Hematopoietic multipotent progenitor cell treated with erythropoietin and hydrocortisone succinate and interleukin-3 and kit ligand, for 8 days (in vitro differentiated cells): ENCODE measurements at places on chromosomes 1 and 21.

GRCh38 chr21:36923270-36923669 lies 43.2 kb downstream of the HLCS start:
- DNase-seq, result no peak

- peak; percentile 91 for DNase-seq
These were observed at the start of gene HECTD3 for GRCh38 chr1:45010855-45011811. HECTD3 (minus strand) TSS chr1:45011324; CDS start chr1:45011257, 67 bp downstream.

DNA sequence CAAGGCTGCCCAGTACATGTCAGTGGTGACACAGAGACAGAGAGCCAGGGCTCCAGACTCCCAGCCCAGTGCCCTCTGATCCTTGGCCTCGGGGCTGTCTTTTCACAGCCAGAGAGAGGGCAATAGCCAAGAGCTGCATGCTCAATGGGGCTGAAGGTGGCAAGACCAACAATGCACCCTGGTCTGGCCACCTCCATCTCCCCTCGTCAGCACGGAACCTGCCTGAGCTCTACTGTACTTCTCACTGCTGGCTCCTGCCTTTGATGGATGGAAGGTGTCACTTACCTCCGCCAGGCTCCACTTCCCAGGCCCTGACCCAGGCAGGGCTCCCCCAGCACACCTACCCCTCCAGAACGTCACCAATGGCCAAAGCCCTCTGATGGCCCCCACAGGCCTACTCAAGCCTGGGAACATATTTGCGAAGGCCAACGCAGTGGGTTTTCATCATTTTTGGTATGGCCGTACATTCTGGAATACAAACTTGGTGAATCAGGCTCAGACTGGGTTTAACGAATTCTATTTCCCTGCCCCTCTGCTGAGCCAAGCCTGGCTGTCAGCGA lies 88.1 kb downstream of the DMRTB1 start:
- DNase-seq, result no peak

DNA sequence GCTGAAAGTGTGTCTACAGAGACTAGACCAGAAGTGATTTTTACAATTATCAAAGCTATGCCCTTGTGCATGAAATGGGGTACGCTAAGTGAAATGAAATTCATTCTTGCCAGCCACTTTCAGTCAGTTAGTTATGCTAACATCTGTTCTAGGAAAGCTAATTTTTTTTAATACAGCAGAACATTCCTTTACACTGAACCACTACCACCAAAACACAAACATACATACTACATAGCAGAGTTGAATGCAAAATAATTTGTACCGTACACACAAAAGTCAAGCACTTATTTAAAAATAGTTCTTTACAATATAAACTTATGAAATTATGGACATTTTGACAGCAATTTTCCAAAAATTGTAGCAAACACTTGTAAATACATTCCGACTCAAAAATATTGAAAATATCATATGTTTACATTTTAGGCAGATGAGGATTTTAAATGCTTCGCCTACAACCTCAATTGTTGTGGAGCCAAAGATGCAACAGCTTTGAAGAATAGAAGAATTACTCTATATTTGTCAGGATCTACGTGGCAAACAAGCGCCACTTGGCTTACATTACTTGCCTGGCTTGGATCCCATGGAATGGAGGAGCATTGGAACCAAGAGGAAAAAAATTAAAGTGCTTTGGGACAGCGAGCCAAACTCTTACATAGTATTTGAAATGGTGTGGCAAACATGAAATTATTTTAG lies 30.6 kb downstream of the WLS start:
- DNase-seq, result no peak

GRCh38 chr1:6927626-6928025 lies 142.4 kb downstream of the CAMTA1 start:
- no peak for DNase-seq

GRCh38 chr1:2544093-2544874 lies 11.9 kb upstream of the TNFRSF14 start:
- peak; percentile 80 for DNase-seq

GRCh38 chr1:162873671-162874666 lies 13.0 kb upstream of the CCDC190 start:
- DNase-seq, result no peak

- peak; percentile 78 for DNase-seq
These were observed 180.5 kb downstream of the DYRK1A start for GRCh38 chr21:37546949-37547614.

GRCh38 chr1:91765880-91766443 lies 120.0 kb downstream of the TGFBR3 start:
- peak; percentile 4 for DNase-seq

DNA sequence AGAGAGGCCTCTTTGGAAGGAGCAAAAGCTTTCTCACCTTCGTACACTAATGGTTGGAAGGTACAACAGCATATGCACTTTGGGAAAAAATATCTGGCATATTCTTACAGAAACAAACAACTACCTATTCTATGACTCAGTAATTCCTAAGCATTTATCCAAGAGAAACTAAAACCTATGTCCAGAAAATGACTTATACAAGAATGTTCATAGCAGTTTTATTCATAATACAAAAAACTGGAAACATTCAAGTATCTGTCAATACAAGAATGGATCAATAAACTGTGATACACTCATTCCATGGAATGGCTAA lies 8.2 kb downstream of the NBPF1 start:
- DNase-seq, result no peak

DNA sequence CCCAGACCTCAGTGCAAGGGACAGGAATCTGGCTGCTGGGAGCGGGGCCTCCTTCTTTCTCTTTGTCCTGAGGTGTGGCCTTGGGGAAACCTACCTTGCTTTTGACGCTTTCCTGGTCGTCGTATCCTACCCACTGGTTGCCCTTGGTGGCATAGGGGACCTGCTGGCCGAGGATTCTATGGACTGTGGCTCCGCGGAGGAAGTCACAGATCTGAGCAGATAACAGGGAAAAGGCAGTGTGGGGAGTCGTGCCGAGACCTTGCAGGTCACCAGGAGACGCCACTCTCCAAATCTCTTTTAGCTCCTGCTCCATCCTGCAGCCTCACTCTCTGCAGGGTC lies 4.0 kb upstream of the MYBPH start:
- no peak for DNase-seq

DNA sequence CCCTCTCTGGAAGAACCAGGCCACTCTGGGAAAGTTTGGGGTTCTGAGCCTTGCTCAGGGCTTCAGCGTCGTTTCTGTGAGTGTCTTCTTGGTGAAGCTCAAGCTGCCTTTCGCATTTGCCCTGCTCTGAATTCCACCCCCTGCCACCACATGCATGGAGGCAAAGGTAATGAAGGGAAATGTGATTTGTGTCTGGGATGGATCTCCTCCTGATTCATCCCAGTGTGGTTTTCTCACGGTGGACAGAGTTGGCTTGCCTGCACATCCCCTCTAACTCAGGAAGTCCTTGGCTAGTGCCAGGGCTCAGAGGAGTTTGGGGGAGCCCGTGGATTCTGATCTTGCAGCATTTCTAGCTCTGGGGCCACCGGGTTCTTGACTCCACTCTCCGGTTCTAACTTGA lies 173.6 kb upstream of the RAB4A start:
- DNase-seq, result no peak

- DNase-seq, result no peak
These were observed 601.6 kb upstream of the USP24 start for GRCh38 chr1:55816456-55817426.

DNA sequence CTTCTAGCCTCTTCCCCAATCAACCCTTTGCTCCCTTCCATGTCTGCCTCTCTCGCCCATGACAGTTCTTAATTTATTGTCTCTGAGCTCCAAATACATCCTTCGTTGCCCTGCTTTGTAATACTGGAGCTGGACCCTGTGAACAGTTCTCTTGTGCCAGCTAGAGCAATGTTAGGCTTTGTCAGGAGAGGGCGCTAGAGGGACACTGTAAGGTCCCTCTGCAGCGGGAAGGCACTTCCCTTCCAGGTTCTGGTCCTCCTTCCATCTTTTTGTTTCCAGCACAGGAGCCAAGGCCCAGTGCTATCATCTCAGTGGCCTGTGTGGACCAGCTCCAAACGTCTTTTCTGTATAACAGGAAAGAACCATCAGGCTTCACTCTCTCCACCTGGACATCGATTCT lies 95.9 kb downstream of the PTPRU start:
- peak; percentile 44 for DNase-seq

DNA sequence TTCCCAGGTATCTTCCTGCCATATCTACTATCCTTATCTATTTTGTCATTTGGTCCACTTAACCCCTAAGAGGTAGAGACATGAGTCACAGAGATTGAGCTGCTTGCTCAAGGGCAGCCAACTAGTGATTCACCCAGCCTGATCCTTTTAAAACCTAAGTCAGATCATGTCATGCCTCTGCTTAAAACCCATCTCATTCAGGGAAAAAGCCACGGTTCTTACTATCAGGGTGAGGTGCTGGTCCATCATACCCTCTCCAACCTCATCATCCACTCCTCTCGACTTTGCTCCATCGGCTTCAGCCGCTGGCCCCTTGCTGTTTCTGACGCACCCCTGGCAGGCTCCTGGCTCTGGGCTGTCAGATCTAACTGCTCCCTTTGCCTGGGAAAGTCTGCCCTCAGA lies 14.4 kb upstream of the PPP1R15B start:
- DNase-seq, result no peak
